ENCODE measurements at places on chromosomes 7 and 10.

GRCh38 chr10:114940735-114941134 lies 2.7 kb downstream of the TRUB1 start:
- no peak for DNase-seq

DNA sequence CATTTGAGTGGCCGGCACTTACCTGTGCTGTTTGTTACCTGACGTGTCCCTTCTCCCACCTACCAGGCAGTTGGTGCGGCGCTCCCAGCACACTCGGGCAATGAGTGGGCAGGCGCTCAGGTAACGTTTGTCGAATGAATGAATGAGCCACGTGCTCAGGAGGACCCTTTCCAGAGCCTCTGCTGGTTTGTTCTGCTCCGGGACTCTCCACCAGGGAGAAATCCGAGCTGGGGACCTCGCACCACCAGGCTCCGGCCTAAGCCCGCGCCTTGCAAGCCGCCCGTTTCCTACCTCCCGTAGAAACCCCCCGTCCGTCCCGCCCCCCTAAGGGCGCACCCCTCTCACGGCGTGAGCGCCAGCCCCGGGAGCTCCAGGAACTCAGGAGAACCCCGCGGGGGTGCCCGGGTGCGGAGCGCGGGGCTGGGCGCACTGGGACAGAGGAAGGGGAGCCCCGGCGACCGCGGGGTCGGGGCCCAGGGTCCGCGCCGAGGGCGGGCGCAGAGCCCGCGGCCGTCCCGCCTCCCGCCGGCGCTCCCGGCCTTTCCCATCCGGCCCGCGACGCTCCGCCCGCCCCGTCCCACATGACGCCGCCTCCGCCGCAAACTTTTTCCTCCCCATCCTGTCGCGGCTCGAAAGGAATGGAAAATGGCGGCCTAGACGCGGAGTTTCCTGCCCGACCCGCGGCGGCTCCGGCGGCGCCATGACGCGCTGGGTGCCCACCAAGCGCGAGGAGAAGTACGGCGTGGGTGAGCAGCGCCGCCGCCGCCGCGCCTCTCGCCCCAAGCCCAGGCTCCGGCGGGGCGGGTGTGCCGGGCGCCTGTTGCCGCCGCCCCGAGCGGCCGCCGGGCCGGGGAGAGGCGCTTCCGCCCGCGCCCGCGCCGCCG lies at the start of gene DOCK1:
TSS of gene DOCK1 (plus strand) at position 611 of the 884 bp plus-strand sequence. CDS start at position 701, 90 bp downstream.
- DNase-seq, result no peak

GRCh38 chr10:58609532-58610150 lies 97.0 kb downstream of the BICC1 start:
- no peak for DNase-seq

DNA sequence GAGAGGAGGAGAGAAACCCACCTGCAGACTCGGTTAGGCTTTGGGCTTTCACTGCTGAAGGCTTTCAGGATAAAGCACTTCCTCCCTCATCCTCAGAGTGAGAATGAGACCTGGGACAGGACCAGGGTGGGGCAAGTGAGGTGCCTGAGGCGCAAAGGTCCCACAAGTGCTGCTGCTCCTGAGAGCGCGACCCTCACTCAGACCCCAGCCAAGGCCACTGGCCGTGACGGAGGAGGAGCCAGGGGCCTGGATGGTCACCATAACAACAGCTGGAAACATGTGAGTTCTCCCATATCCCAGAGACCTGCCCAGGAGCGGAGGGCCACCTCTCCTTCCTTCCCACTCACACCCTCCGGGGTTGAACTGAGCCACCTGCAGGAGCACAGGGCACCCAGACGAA lies 46.9 kb upstream of the MKRN1 start:
- DNase-seq, result no peak

DNA sequence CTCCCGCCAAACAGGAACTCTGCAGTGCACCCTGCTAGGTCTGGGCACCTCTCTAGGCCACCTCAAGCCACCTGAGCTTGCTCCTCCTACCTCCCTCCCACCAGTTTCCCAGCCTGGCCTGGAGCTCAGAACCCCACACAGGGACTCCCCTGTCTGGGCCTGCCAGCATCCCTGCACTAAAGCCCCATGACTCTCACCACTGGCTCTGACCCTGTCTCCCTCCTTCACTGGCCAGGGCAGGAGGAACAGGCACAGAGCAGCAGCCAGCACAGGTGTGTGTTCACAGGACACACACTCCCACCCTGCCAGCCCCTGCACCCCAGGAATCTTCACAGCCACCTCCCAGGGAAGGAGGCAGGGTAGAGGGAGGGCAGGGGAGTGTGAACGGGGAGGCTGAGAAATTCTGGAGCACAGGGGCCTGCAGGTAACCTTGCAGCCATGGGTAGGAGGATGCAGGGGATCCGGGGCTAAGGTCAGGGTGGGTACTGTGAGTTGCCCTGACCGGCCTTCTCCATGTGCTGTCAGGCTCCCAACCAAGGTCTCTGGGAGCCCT lies 13.9 kb upstream of the ANTXRL start:
- no peak for DNase-seq

- DNase-seq, result no peak
Observed at GRCh38 chr10:129779126-129780111, 184.7 kb downstream of the EBF3 start.

DNA sequence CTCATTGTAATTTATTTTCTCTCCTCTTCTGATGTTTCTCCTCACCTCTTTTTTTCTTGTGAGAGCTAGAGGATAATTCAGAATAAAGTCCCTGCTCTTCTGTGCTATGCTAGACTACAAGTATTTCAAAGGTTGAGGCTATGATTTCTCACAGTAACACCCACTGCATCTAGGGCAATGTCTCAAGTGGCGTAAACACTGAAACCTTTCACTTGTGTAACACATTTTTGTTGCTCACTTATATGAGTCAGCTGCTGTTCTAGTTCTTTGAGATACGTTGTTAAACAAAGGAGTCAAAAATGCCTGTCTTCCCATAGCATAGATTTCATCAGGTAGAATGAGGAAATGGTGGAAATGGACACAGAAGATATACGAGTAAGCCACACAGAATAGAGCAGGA lies 305.1 kb upstream of the PITRM1 start:
- no peak for DNase-seq

GRCh38 chr7:100604976-100605911 lies 3.1 kb downstream of the PCOLCE start:
- no peak for DNase-seq

- no peak for DNase-seq
Observed at GRCh38 chr10:117591043-117591442, 48.5 kb downstream of the EMX2 start.

DNA sequence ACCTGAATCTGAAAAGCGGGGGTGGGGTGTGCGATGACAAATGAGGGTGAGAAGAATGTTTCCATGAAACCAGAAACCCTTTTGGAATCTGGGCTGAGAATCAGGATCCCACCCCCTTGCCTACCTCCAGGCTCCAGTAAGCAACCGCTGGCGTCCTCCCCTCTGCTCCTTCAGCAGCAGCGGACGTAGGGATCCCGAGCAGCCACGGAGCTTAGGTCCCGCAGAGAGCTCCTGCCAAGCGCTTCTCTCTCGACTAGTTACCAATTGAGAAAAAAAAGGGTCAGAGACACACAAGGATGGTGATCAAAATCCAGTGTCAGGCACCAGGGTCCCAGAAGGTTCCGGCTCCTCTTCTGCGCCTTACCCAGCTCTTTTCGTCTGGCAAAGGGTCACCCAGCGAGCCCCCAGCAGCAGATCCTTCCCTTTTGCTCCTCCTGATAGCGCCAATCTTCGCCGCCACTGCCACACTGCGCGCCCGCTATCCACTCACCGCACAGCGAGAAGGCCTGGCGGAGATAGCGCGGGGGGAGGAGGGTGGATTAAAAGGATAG lies 733.5 kb downstream of the ZWINT start:
- DNase-seq, result no peak

GRCh38 chr10:15658069-15658702 lies 61.5 kb downstream of the ITGA8 start:
- DNase-seq, result no peak

DNA sequence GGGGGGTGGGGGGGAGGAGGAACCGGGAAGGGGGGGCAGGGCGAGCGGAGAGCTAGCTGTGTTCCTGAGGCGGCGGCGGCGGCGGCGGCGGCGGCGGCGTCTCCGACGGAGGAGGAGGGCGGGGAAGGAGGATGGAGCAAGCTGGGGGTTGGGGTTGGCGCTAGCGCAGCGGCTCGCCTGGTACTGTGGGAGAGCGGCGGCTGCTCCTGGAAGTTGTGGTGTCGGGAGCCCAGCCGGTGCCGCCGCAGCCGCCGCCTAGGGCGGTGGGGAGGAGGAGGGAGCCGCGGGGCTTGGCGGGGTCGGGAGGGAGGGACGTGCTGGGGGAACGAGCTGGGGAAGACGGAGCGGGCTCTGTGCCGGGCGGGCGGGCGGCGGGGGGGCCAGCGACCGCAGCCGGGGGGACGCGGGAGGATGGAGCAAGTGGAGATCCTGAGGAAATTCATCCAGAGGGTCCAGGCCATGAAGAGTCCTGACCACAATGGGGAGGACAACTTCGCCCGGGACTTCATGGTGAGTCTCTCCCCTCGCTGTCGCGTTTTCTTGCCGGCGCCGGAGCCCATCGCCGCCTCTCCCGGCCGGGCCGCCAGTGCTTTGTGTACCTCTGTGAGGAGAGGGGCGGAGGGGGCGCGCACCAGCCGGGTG lies at the start of gene PTPN12:
TSS of gene PTPN12 (plus strand) at position 160 of the 642 bp plus-strand sequence. CDS start at position 412, 252 bp downstream.
- peak; percentile 43 for DNase-seq
